GM12891 (cell line): ENCODE measurements at places on chromosomes 11 and 22.

- DNase-seq: no peak
Observed at GRCh38 chr11:101428918-101429317, 154.9 kb downstream of the TRPC6 start.

DNA sequence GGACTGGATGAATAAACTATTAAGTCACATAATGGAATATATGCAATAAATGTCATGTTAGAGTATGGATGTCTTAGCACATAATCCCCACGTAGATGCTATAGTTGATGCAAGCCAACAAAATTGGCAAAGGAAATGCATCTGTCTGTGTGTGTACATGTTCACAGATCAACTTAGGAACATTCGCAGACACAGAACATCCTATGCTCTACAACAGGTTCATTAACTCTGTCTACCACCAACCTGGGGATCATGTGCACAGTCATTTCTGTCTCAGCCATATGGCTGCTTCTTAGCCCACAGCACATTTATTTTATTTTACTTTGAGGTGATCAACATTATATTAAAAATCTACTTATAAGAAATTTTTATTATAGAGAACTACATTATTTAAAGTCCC is 4.9 kb downstream of the MSANTD4 start:
- no peak for DNase-seq

DNA sequence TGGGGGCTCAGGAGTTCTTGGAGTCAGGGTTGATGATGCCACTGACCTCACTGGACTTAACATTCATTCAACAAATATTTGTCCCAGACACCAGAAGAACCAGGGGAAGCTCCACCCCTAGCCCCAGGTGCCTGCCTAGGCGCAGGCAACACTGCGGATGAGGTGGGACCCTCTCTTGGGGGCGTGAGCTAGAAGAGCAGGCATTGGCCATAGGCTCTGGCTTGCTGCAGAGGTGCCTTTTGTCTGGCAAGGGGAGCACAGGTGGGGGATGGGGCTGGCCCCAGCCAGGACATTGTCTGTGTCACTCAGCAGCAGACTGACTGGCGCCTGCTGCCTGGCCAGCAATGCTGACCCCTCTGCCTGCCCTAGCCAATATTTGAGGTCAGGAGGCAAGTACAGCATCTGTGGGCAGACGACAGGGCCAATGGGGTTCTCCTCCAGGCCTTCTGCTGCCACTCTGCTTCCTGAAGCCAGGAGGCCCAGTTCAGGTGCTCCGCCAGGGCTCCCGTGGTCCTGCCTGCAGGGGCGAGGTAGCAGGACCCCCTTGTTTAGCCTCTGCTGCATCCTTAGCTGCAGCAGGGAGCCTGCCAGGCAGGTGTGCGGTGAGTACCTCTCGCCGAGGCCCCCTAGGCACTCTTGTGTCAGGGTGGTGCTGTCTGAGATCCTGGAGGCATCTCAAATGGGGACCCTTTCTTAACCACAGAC is 4.0 kb downstream of the LINC01488 start:
- no peak for DNase-seq

GRCh38 chr22:36100134-36100824 is 60.3 kb downstream of the APOL3 start:
- no peak for DNase-seq

- no peak for DNase-seq
Observed at GRCh38 chr11:92917927-92918326, 51.5 kb upstream of the MTNR1B start.
